ENCODE measurements at places on chromosomes 5 and 9.
A peak's percentile ranks its signal among the peaks of the same experiment; 100 is the strongest.

DNA sequence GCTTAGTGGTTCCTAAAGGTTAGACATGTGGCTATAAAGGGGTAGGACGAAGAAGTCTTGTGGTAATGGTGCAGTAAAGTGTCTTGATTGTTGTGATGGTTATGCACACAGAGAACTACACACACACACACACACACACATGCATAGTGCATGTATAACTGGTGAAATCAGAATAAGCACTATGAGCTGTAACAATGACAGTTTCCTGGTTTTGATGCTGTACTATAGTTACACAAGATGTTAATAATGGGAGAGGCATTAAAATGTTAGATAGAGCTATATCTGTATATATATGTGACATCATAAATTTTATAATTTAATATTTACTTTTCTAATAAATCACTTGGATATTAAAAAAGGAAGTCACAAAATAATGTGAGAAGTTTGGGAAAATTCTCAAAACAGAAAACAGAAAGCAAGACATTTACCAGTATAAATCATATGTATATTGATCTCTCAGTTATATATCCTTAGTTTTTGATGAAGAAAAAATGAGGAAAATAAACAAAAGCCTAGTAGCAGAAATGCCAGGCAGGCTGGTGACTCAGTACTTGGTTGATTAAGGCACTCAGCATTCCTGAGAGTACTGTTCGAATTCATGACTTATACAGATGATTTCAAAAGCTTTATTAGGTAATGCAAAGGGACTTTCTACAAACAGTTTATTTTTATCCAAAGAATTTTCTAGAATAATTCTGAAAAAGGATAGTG is 350.5 kb upstream of the DAB2 start:
- DNase-seq = peak; percentile 29

GRCh38 chr5:34724741-34725140 is 68.6 kb downstream of the RAI14 start:
- DNase-seq = no peak

- no peak for DNase-seq
Observed at GRCh38 chr9:12815888-12816287, 41.1 kb downstream of the LURAP1L start.

- no peak for DNase-seq
Observed at GRCh38 chr9:36845844-36846243, 188.2 kb downstream of the PAX5 start.

GRCh38 chr5:1793301-1793740 is 6.3 kb downstream of the MRPL36 start:
- DNase-seq = no peak

- peak; percentile 19 for DNase-seq
Observed at GRCh38 chr5:103498800-103499551, 63.6 kb downstream of the NUDT12 start.

DNA sequence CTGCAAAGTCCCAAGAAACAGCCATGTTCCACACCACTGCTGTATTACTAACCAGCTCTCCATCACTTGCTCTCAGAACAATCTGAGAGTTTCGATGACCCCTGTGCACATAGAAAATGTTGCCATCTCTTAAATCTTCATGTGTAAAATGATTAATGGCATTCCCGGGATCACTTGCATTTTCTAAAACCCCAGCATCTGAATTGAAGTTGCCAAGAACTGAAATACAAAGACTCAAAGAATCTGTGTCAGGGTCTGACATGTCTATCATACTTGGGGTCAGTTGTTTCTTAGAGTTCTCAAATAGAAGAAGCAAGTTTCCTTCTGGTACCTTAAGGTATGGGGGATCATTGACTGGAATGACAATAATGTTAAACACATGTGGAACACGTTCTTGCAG is 115.1 kb downstream of the ESM1 start:
- DNase-seq = no peak

- DNase-seq = no peak
Observed at GRCh38 chr5:1429496-1429895, 15.7 kb downstream of the SLC6A3 start.

- peak; percentile 86 for DNase-seq
Observed at GRCh38 chr9:107158321-107158720, 124.8 kb upstream of the RAD23B start.

DNA sequence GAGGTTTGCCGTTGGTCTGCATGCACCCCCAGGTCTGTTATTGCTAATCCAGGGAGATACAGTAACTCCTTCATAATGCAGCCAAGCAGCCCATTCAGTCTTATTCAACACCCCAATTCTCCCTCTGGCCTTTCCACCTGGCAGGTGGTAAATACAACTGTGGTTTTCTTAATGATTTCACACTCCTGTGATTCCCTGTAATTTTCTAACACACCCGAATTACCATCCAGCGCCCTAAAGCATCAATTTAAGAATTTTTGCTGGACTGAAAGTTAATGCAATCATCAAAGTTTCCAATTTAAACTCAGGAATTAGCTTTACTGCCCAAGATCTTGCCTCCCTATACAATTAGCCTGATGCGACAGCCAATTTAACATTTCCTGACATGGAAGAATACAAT is 62.5 kb downstream of the GNAQ start:
- no peak for DNase-seq

GRCh38 chr5:9513827-9514226 is 32.0 kb downstream of the SEMA5A start:
- DNase-seq = peak; percentile 68

DNA sequence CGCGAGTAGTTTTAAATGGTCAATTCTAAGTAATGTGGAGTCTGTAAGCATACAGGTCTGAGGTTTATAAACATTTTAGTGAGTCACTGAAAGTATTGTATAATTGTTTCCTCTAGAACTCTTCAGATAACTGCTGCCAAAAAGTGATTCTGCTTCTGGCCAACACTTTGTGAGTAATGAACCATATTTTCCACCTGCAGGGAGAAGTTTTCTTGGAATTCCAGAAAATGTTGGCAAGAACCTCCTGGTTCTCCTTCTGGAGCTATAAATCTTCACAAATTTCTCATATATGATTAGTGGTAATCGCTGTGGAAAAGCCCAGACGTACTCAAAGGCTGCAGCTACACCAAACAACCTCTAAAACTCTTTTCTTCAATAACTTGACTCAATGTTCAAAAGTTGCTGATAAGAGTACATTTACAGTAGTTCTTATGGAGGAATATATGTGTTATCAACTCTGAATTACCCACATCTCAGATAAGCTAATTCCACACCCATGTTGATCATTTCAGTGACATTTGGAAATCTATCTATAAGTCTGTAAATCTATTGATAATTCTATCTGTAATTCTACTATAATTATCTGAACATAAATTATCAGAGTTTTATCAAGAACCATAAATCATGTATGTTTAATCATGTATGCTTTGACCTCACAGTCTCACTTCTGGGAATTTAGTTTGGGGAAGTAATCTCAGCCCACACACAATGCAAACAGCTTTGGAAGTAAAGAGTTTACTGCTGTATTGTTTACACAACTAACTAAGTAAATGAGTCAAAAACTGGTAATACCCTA is 74.1 kb downstream of the FNBP1 start:
- DNase-seq = no peak
